ENCODE measurements at places on chromosomes 16 and 17.

DNA sequence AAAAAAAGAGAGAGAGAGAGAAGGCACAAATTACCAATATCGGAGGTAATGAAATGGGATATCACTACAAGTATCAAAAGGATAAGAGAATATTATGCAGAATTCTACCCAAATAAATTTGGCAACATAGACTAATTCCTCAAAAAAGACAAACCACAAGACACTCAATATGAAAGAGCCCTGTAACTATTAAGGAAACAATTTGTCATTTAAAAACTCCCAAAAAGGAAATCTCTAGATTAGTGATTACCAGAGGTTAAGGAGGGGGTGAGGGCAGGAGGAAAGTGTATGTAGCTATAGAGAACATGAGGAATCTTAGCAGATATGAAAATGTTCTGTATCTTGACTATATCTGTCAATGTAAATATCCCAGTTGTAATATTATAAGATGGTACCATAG is 54.0 kb downstream of the CFDP1 start:
- no peak for DNase-seq

- no peak for DNase-seq
Observed at GRCh38 chr17:39151150-39151942, at the start of gene PLXDC1. TSS of gene PLXDC1 (minus strand) at chr17:39151637. CDS start at chr17:39151437, 200 bp downstream.

DNA sequence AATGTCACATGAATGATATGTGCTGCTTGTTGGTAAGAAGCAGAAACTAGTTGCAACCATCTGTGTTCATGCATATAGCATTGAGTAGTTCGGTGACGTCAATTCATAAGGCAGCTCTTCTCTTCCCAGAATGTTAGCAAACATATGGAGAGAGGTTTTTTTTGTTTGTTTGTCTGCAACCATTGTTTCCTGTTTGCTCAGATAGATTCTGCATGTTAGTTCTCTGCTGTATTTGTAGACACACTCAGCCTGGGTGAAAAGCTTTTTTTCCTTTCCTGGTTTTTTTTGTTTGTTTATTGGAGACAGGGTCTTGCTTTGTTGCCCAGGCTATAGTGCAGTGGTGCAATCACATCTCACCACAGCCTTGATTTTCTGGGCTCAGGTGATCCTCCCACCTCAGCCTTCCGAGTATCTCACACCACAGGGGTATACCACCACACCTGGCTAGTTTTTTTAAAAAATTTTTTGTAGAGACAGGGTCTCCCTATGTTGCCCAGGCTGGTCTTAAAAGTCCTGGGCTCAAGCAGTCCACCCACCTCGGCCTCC is 16.7 kb downstream of the WSB1 start:
- DNase-seq = no peak

DNA sequence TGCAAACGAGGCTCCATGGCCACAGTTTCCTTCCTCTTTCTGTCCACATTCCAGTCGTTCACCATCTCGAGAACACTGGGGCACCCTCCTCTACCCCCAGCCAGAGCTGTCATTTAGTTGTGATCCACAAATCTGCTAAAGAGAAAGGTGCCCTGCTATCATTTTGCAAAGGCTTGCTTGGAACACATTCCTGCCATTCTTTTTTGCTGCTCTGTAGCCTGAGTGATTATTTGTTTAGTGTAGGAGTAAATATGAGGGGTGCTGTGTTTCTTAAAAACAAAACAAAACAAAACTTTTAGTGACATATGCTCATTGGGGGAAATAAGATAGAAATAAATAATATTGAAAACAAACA is 166.7 kb downstream of the PRKCA start:
- DNase-seq = no peak

- DNase-seq = no peak
Observed at GRCh38 chr17:69300222-69300621, 26.7 kb downstream of the ABCA5 start.

DNA sequence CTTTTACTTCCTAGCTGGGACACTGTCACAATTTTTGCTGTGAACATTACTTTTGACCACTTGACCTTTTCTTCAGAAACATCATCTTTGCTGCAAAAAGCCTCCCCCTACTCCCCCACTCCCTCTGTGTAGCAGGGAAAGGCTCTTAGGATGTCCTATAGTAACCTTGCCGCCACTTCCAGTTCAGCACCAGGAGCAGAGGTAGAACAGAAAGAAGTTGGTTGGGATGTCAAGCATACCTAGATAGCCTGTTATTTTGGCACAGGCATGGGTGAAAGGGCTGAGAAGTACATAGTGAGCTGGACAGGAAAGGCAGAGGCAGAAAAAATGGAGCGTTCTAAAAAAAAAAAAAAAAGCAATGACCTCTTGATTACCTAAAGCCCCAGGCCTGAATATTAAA is 31.3 kb downstream of the SMIM36 start:
- no peak for DNase-seq

DNA sequence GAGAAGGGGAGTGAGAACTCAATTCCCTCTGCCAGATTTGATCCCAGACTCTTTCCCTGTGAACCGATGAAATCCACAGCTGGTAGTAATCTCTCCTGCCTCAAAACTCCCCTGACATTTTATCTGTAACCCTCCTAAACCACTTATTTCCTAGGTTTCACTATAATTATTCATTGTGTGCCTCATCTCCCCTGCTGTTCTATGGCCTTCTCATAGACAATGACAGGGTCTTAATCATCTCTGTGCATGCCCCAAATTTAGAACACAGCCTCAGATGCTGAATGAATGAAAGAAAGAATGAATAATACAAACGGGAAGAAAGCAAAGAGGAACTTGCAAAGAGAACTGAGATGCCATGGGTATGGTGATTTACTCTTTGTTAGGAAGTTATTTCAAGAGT is 451.1 kb downstream of the HS3ST3B1 start:
- DNase-seq = no peak

DNA sequence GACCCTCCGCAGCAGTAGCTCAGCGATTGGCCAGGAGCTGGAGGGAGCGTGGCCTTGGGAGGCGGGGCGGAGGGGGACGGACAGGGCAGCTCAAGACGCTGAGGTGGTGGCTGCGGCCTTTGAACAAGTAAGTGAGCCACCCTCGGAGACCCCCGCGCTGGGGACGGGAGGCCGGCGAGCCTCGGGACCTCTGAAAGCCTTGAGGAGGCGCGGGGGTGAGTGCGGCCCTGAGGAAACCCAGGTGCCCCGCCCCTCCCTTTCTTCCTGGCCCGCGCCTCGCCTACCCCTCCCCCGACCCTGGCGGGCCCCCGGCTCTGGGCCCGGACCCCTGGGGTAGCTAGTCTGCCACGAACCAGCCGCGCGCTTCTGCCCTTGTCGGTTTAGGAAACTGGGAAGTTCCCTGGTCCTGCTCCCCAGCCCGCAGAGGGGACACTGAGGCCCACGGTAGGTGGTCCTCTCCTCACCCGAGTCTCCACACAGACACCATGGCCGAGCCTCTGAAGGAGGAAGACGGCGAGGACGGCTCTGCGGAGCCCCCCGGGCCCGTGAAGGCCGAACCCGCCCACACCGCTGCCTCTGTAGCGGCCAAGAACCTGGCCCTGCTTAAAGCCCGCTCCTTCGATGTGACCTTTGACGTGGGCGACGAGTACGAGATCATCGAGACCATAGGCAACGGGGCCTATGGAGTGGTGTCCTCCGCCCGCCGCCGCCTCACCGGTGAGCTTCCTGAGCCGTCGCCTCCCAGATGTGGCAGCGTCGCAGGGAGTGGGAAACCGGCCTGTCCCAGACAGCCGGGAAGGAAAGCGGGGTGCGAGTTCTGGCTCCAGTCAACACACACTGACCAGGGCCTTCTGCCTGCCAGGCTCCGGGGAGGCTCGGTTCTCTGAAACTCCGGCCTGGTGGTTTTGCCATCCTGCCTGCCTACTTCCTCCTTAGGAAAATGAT is at the start of gene MAPK7:
MAPK7 (plus strand) TSS at position 83 of the 945 bp plus-strand sequence; CDS start at position 486, 403 bp downstream.
- no peak for DNase-seq

DNA sequence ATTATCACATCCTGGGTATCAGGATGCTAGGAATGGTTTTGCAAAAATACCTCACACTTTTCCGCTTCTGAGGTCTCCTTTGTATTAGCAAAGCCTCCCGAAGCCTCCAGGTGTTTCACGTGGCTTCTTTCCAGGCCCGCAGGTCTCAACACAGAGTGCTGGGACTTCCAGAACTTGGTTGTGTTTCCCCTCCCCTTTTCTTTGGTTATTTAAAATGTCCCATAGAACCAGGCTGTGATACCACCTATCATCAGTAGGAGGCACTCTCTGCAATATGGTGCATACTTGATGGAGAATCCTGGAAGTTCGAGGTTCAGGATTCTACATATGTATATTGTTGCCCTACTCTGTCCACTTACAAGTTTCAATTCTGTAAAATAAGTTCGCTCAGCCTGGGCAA is 28.8 kb downstream of the ATP2C2 start:
- DNase-seq = no peak

GRCh38 chr16:65751622-65752521 is 614.6 kb upstream of the CDH5 start:
- no peak for DNase-seq

DNA sequence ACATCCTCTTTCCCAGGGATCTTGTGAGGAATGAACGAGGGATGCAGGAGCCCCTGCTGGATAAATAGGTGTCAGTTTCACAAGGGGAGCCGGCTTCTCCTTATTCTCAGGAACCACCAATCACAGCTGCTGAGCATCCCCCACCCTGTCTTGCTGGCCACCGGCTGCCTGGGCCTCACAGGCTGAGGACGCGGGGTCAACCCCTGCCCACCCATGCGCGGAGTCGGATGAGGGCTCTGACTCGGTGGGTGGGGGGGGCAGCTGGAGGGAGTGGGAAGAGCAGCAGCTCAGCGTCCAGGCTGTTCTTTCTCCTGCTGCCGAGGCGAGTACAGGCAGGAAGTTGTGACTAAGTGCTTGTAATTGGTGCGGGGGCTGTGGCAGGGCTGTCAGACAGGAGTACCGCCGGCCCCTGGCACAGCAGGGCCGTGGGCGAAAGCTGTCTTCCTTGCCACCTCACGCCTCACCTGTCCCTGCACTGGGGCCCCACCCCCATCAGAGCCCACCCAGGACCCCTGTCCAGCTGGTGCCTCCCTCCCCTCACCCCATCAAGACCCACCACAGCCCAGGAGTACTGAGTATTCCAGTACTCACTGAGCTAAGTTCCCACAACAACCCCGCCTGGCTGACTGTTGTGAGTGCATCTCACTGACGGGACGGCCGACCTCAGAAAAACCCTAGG is 11.0 kb upstream of the DPEP1 start:
- peak; percentile 93 for DNase-seq

DNA sequence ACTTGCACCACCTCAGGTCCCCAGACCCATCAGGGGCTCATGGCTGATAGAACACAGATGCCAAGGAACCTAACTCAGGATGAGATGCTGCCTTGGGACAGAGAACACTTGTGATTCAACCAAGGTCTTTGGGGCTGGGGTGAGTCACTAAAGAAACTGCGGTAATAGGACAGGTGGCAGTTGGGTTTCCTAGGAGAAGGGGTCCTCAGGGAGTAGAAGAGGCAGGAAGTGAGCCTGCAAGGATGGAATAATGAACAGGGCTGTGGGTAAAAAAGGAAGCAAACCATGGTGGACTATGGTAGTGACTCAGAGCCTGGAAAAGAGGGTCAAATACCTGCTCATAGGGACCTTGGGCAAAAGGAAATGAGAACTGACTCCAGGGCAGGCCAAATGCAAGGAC is 6.5 kb upstream of the PNPO start:
- peak; percentile 73 for DNase-seq

- no peak for DNase-seq
Observed at GRCh38 chr17:21296097-21297025, 11.8 kb downstream of the MAP2K3 start.

DNA sequence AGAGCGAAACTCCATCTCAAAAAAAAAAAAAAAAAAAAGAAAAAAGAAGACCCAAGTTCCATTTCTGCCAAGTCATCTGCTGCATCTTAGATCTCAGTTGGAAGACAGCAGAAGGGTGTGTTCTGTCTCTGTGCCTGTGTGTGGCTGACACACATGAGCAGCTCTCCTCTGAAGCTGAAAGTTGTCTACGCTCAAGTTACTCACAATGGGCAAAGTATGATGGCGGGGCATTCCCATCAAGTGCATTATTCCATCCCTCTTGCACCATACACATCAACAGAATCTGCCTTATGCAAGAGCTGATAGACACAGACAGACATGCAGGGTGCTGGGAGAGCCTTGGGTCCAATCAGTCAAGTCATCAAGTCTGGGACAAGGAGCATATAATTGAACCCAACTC is 402.2 kb downstream of the XYLT1 start:
- DNase-seq = no peak

DNA sequence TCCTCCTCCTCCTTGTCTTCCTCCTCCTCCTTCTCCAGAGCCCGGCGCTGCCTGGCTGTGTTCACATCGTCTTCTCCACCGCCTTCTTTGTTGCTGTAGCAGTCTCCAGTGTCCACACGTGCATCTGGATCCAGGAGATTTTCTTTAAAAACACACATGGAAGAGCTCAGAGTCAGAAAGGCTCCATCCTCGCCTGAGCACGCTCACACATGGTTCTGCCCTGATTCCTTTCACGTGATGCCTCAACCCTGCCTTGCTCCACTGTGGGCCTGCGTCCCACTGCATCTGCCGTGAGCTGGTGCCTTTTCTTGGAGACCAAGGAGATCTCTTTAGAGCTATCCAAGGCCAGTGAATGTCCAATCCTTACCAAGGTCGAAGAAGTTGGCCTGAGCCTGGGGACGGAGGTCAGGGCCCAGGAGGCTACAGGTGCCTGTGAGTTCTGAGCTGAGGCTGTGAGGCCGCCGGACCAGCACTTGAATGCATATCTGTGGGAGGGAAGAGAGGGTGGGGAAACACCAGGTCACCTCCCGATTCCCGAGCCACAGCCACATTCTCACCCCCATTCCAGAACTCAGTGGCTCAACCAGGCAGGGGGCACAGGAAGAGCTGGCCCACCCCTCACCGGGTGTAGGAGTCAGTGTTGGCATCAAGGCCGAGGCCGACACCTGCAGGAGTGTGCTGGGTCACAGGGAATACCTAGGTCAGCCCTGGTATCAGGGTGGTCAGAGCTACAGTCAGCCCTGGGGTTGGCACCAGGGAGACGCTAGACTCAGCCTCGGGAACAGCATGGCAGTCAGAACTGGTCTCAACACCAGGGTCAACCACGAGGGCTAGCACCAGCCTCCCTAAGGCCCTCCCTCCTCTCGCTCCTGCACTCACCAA is 37.6 kb downstream of the HASPIN start:
- DNase-seq = no peak
